ENCODE measurements at places on chromosomes 12 and 14.

- no peak for DNase-seq
Measured at GRCh38 chr14:82134411-82134810, 600.8 kb upstream of the SEL1L start.

DNA sequence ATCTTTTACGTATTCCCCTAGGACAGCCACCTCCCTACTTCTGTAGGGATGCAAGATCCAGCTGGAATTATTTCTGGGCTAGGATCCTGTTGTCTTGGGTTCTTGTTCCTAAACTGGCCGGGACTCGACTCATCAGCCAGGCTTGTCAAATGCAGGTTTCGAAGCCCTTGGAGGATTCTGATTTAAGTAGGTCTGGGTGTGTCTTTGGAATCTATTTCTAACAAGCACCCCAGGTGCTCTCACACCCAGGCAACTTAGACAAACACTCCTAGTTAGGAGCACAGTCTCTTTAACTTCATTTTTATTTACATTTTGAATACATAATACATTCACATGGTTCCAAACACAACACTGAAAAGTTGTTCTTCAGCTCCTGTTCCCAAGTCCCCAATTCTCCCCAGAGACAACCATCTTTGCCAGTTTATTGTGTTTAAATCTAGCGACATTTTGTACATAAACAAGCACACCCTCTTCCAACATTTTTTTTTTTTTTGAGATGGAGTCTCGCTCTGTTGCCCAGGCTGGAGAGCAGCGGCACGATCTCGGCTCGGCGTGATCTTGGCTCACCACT is 20.9 kb downstream of the MORN3 start:
- DNase-seq: no peak

- DNase-seq: no peak
Measured at GRCh38 chr12:22787557-22787956, 162.6 kb downstream of the ETNK1 start.

DNA sequence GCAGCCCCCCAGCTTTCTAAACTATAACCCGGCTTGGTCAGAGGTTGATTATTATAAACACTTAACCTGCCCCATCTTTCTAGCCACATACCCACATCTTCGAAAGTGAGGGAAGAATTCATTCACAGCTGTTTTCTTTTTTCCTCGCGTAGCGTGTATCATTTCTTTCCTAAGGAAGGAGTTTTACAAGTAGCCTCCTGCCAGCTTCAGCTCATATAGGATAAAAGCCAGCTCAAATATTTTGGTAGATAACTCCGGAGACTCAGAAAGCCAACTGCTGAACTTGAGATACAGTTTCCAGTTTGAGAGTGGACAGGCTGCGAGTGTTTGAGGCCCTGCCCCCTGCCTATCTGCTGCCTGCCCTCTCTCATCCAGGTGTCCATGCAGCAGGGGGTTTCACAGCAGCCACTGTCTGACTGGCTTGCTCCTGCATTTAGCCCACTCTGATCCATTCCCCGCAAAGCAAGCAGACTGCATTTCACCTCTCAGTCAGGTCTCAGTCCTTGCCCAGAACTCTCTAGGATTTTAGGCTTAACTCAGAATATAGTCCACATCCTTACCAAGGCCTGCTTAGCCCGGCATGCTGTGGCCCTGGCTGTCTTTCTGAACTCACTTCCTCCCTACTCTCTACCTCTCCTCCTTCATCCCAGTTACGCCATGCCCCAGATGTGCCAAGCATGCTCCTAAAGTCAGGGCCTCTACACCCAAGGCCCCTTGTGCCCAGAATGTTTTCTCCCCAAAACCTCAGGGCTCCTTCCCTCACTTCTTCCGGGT is 46.9 kb downstream of the EVL start:
- no peak for DNase-seq

- DNase-seq: no peak
Measured at GRCh38 chr12:25074113-25074512, 120.8 kb downstream of the DNAI7 start.

DNA sequence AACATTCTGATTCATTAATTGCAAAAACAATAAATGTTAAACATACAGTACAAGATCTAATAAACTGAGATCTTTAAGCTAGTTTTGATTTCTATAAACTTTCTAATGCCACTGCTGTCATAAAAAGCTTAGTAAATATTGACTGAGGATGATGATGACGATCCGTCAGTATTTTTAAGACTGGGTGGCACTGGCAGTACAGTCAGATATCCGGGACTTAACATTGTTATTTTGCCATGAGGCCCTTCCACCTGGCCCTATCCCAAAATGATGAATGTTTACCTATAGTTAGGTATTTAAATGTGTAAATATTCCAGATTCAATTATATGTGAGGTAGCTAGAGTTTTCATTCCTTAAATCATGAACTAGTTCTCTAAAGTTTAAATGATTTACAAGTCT is 158.5 kb downstream of the FOXA1 start:
- peak; percentile 59 for DNase-seq

DNA sequence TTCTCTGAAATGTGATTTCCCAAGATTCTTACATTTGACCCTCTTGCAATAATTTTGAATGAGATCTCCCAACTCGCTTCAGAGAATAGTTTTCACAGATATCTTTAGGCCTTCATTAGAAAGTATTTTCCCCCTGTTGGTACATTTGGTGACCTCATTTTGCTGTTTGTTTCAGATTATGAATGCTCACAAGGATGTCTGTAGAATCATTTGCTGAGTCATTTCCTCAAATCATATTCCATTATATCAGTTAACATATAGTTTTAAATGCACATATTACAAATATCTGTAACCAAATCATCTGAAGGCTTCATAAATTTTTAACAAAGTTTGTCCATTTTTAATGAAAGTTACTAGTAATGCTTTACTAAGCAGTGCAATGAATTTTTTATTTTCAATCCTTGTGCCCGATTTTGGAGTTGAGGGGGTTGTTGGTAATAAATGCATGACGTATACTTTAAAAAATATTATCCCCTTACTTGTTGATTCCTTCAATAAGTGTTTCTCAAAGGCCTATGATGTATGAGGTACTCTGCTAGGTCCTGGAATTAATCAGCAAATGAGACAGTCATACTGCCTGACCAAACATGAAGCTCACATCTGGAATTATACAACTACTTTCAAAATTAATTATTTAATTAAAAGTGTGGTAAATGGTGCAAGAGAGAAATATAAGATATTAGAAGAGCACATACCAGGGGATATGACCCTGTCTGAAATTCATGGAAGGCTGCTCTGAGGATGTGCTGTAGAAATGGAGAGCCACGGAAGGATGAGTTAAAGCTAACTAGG is 126.9 kb upstream of the RAP1B start:
- DNase-seq: no peak

DNA sequence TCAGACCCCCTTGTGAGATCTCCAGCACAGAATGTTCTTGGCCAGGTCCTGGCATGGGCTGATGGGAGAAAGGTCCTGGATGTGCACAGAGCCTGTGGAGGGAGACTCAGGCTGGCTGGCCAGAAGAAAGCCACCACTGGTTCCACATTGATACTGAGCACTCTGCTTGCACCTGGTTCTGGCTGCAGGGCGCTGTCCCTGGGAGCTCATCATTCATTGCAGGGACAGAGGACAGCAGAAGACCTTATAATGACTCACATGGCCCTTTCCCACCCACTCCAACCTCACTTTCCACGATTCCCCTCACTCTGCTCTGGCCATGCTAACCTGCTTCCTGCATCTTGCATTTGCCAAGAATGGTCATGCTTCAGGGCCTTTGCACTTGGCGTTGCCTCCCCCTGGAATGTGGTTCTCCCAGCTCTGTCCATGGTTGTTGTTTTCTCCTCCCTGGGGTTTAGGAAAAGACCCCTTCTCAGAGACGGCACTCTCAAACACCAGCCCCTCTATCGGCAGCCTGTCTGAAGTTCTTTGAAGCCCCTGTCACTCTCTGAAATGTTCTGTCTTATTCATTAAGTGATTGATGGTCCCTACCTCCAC is 10.3 kb downstream of the KRT7 start:
- no peak for DNase-seq

- no peak for DNase-seq
Measured at GRCh38 chr12:55008944-55009585, 10.7 kb upstream of the NEUROD4 start.

GRCh38 chr12:100189636-100190394 is 10.8 kb upstream of the ACTR6 start:
- no peak for DNase-seq

DNA sequence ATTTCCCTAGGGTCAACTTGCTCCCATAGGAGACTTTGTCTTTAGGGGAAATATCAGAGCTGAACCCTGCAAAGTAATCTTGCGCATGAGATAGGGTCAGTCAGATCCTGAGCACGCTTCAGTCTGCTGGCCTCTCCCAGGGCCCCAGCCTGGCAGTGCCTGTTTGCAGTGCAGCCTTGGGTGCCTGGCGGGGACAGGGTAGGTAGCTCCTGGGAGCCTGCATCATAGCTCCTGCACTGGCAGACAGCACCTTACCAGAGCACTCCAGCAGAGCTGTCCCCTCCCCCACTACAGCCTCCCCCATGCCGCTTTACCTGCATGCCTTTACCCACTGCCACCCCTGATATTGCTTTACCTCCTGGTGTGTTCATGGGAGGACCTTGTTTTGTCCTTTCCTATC is 237.3 kb downstream of the CCDC59 start:
- DNase-seq: no peak

DNA sequence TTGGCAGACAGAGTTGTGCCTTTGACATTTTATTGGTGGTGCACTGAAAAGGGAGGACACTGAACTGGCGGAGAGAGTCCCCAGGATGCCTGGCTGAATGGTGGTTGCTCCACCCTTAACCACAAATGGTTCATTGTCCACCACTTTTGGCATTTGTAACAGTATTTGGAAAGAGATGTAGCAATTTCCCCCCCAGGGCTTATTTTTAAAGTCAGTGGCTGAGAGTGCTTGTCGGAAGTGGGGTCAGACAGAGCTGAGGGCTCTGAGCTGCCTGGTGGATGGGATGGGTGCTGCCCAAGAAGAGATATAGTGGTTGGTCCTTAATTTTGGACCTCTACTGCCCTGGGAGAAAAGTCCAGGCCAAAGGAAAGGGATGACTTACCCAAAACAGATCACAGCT is 31.5 kb upstream of the FGF6 start:
- no peak for DNase-seq

GRCh38 chr14:104928391-104929133 is 3.9 kb downstream of the PLD4 start:
- no peak for DNase-seq

GRCh38 chr12:9829483-9829882 is 2.2 kb downstream of the KLRF1 start:
- DNase-seq: no peak

DNA sequence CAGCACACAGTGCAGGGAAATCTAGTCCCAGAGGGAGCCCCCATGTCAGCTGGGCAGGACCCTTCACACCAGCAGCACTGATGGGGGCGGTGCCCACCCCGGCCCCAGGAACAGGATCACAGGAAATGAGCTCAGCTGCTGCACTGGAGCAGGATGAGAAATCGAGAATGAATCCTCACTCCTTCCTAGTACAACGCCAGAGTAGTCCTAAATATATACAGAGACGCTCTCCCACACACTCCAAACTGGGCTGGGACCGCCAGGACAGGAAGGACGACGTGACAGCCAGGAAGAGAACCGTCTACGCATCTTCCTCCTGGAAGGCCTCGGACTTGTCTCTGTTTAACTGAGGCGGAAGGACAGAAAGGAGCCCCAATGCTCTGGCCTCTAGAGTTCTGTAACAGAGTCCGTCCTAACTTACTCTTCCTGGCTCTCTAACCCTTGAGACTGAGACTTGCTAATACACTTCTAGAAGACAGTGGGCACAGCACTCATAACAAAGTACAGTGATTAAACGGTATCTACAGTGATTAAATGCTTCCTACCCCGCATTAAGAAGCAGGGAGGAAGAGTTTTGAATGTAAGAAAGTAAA is 33.4 kb downstream of the CDC42BPB start:
- no peak for DNase-seq

DNA sequence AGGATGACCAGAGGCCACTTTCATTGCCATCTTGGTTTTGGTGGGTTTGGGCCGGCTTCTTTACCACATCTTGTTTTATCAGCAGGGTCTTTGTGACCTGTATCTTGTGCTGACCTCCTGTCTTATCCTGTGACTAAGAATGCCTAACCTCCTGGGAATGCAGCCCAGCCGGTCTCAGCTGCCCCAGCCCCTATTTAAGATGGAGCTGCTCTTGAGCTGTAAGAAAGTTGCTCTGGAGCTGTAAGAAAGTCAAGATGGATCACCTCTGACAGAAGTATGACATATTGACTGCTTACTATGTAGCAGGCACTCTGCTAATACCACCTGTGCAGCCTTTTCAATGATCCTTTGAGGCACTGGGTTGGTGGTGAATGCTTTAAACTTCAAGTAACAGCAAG is 52.1 kb downstream of the RIN3 start:
- DNase-seq: no peak

GRCh38 chr12:74614426-74614825 is 76.8 kb downstream of the ATXN7L3B start:
- DNase-seq: peak; percentile 68

DNA sequence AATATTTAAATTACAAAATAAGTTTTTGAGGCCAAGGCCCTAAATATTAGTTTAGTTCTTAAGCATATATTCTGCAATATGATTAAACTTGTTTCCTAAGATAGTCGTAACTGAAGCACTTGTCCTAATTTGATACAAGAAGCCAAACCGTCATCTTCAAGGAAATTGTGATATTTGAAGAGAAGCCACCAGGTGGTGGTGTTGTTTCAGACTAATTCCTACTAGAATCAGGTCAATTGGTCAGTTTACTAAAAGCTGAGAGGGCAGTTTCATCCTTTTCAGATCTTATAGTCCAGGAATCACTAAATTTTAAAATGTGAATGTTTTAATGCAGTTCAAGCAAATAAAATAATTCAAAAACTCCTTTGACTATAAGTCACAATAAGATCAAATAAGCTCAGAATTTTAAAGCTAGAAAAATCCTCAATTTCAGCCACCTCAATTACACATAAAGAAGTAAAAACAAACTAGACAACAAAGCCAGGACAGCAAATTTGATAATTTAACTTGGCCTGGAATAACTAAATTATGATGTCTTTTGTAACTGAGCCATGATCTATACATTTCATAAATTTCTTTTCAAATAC is 7.1 kb upstream of the ARL1 start:
- DNase-seq: peak; percentile 48

- DNase-seq: no peak
Measured at GRCh38 chr14:99287269-99287942, 15.4 kb upstream of the BCL11B start.

DNA sequence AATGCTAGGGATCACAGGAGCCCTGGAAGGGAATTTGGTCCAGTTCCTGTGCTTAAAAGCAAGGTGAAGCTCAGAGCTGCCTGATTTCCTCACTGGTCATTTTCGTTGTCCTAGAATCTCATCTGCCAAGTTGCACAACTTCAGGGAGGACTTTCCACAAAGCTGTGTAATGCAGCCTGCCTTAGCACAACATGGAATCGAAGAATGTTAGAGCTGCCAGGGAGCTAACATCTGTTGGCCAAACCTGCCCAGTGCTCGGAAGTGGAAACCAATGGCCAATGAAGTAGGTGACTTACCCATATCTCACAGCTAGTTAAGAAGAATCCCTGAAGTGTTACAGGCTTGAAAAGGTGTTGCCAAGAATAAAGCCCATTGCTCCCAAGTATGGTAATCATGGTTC is 79.9 kb upstream of the SSTR1 start:
- no peak for DNase-seq
